BJ (cell line): ENCODE measurements at places on chromosomes 4 and X.

GRCh38 chr4:141041021-141041476 lies 92.2 kb downstream of the RNF150 start:
- DNase-seq = no peak

GRCh38 chr4:69546134-69546765 lies 50.5 kb upstream of the UGT2B4 start:
- no peak for DNase-seq

- no peak for DNase-seq
These were observed 6.4 kb downstream of the RPL9 start for GRCh38 chr4:39452153-39452859.

- DNase-seq = no peak
These were observed 653 bp downstream of the PLA2G12A start for GRCh38 chr4:109729117-109729717.

DNA sequence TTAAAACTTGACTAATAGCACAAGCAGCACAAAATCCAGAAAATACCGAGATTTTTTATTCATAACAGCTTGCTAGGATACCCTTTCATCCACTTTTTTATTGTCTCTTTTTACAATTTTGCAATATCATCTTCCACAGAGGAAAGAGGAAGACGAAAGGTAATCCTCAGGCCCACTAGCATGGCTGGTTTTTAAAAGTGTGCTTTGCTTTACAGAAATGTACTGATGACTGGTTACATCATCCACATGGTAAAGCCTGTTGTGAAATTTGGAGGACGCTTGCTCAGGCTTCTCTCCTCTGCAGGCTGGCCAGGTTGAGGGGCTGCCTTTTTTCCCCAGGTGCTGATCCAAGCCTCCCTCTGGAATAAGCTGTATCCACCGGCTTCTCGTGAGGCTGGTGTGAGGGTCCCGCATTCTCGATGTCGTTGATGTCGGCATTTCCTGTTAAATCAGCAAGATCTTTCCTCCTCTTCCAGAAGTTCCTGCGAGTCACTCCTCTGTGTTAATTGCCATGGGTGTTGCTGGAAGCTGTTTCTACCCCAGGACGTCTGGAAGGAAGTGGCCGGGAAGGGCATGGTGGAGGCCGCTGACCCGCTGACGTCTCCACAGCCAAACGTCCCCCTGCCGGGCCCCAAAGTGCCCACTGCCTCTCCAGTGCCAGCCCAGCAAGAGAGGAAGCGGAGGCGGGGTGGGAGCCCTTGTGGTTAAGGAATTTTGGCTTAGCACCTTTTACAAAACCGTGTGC lies 5.8 kb upstream of the DGKQ start:
- DNase-seq = no peak

DNA sequence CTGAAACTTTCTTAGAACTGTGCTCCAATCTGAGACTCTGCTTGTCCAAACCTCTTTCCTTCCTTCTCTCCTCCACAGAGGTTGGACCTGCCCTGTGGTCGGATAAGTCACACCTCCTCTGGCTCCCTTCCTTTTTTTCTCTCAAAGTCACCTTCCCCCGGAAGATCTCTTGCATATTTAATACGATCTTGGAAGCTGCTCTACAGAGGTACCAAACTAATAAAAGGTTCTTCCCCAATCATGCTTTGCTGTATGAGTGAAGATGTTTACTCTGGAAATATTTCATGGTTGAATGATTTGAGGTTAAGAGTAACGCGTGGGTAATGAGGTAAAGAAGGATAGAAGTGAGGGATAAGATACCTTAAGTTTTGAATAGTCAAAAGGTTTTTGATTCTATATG lies 166.0 kb downstream of the ATG4A start:
- DNase-seq = no peak

GRCh38 chr4:54384563-54384962 lies 155.5 kb downstream of the PDGFRA start:
- no peak for DNase-seq

DNA sequence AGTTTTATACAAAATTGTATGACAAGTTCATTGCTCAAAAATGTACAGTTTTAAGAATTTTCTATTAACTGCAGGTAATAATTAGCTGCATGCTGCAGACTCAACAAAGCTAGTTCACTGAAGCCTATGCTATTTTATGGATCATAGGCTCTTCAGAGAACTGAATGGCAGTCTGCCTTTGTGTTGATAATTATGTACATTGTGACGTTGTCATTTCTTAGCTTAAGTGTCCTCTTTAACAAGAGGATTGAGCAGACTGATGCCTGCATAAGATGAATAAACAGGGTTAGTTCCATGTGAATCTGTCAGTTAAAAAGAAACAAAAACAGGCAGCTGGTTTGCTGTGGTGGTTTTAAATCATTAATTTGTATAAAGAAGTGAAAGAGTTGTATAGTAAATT lies 131.0 kb downstream of the TET2 start:
- DNase-seq = no peak
